M059J (cell line): ENCODE measurements at places on chromosomes 13 and 19. TPM values are rescaled to one million over a fixed set of nuclear protein-coding genes. Genes with fewer than 3 reads are reported as not detected.

DNA sequence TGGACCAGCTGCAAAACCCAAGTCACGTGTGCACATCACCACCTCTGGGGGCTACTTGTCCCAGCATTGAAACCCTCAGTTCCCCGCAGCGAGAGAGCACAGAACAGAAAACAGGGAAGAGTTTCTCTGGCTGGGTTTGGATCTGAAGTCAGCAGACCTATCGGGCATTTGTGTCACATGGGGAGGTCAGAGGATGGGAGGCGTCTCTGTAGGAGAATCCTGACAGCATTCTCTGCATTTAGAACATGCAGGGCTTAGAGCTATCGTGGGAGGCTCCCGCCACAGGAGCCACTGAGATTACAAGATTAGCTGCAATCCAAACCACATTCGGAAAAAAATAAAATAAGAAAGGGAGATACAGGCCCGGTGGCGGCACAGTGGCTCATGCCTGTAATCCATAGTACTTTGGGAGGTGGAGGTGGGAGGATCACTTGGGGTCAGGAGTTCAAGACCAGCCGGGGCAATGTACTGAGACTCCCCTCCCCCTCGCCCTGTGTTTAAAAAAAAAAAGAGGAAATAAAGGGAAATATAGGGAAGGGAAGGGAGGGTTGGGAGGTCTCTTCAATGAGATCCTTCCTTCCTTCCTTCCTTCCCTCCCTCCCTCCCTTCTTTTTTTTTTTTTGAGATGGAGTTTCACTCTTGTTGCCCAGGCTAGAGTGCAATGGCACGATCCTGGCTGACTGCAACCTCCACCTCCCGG is 2.9 kb upstream of the TLE6 start:
- DNase-seq = no peak

GRCh38 chr13:47932950-47933923 is 67.8 kb downstream of the SUCLA2 start:
- peak; percentile 53 for DNase-seq

DNA sequence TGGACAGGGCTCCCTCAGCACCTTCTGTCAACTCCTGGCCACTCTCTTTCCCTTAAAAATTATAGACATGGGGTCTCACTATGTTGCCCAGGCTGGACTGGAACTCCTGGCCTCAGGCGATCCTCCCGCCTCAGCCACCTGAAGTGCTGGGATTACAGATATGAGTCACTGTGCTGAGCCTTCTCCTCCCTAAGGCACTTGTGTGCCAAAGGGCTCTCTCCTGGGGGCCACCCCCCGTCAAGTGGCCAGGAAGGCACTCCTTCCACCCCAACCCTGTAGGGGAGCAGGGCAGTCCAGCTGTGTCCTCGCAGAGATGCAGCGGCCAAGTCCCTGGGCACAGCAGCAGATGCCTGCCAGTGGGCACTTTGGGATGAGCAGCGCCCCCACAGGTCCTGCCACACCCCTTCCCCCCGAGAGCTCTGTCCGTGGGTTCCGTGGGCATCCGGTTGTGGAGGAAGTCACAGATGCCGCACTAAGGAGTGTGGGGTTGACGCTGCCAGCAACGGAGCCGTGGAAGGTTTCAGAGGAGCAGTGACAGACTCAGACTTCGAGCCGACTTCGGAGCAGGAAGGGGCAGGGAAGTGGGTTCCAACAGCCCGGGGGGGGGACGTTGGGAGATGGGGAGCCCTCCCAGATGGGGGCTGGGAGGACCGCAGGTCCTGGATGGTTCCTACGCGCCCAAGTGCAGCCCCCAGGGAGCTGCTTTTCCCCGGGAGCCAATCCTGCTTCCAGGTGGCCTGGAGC is 3.3 kb upstream of the UQCR11 start:
- DNase-seq = peak; percentile 83

DNA sequence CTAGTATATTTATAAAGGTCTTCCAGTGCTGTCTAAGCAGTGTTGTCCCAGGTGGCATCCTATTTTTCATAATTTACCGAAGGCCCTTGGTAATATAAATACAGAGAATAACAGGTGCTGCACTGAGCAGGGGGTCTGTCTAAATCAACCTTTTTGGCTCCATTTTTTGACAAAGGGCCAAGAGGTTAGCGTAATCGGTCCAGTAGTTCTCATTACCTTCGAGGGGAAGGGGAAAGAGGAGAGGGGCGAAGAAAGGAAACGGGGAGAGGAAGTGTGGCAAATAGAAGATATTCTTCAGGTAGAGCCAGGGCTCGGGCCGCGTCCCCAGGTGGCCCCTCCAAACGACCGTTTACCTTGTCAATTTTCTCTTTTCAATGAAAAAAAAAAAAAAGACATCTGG is 749 bp upstream of the PAN3 start:
- DNase-seq = no peak

The KLHL1 gene
- not detected in 2 replicates for total RNA-seq
